ENCODE measurements at places on chromosomes 16 and 17. TPM values are rescaled to one million over a fixed set of nuclear protein-coding genes. Genes with fewer than 3 reads are reported as not detected.
A peak's percentile ranks its signal among the peaks of the same experiment; 100 is the strongest.

The CMIP gene
- 71.5 TPM for total RNA-seq

The KRTAP1-4 gene
- total RNA-seq, result not detected

The PRR35 gene
- 0.09 TPM for total RNA-seq

The PARD6A gene
- 1.2 TPM for total RNA-seq

The TBC1D28 gene
- total RNA-seq, result not detected

The ABCC12 gene
- total RNA-seq, result not detected

DNA sequence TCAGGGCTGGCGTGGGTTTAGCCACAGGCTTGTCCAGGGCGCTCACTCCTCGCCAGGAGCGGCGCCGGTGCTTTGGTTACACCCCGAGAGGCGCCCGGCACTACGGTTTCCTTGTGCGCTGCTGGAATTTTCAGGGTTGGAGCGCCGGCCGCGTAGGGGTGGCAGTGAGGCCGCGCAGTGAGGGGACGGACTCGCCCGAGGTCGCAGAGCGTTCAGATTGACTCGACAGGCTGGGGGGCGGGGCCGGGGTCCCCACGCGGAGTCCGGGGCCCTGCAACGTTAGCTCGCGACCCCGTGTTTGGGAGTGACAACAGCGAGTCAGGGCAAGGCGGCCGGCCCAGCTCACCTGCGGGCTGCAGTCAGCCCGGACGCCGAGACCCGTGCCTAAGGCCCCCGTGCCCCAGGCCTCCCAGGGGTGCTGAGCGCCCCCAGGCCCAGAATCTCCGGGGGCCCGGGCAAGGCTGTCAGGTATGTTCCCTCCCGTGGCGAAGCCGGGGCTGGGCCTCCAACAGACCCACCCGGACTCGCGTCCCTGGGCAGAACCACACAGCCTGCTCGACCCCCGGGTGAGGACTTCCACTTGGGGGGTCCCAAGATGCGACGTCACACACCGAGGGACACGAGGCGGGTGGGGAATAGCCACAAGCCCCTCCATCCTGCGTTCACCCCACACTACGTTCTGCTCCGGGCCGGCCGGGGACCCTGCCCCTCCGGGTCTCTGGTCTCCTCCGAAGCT, 1.3 kb upstream of the ACTG1 start:
- no peaks in the 10 kb centered on the region for H3K27me3 ChIP-seq
- peak overlapping the region; percentile 76 for H3K4me3 ChIP-seq
- DNase-seq, result peak; percentile 64
- peak overlapping the region; percentile 91 for H3K27ac ChIP-seq
- H3K4me1 ChIP-seq, result peaks cover 40% of the 10 kb centered on the region
- peaks cover 29% of the 10 kb centered on the region for H3K36me3 ChIP-seq

DNA sequence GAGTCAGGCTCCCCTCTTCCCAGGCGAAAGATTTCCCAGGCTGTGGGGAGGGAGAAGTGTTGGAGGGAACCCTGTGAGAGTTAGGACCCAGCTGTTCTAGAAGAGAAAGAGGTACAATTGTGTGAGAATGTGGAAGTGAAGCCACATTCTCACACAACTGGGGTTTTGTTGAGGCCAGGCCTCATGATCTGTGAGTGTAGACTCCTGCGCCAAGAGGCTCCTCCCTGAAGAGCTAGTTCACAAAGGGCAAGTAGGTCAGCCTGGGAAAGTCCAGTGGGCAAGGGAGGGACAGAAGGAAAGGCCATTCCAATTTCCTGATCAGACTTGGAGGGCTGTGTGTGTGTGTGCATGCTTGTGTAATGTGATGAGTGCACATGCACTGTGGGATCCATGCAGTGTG, 15.2 kb downstream of the CD300LF start:
- no peaks in the 10 kb centered on the region for H3K4me1 ChIP-seq

DNA sequence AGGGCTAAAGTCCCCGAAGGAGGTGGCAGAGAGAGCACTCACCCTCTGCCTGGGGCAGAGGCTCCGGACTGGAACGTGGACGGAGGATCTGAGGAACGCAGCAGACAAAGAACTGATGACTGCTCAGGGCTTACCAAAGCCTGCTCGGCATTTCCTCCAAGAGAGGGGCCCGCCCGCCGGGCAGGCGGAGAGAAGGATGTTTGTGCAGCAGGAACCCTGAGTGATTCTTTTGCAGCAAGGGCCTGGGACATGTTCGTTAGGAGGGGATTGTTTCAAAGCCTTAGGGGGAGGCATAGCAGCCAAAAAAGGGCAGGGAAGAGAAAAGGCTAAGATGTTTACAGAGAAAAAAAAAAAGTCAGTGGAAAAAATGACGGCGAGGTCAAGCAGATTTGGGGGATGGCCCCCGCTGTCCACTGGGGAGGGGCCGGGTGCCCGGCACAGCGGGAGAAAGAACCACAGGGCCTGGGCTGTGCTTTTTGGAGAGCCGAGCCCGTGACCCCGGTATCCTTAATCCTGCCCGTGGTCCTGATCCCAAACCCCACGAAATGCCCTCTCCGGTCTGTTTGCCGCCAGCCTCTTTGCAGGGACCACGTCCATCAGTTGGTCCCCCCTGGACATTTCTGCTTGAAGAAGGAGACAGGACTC, 129.3 kb downstream of the NTN1 start:
- no peak overlapping the region for H3K27ac ChIP-seq
- no peaks in the 10 kb centered on the region for H3K27me3 ChIP-seq
- peak; percentile 12 for DNase-seq
- H3K4me1 ChIP-seq, result no peaks in the 10 kb centered on the region
- no peaks in the 10 kb centered on the region for H3K36me3 ChIP-seq
- H3K4me3 ChIP-seq, result no peak overlapping the region

DNA sequence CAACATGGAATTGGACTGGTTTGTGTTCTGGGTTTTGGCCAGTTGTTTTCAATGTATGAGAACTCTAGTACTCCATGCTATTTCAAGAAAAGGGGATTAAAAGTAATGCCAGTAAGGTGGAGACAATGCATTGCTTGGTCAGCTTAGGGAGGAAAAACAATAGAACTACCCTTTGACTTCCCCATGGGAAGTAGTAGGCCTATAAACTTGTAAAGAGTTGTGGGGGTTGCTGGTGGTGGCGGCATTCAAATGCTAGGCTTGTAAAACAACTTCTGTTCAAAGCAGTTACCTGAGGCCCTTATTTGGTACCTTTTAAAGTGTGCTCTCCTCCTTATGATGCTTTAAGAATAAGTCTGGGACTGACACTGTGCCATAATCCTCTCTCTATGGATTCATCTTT, 9.4 kb downstream of the MAP3K3 start:
- peaks cover 4% of the 10 kb centered on the region for H3K36me3 ChIP-seq
- H3K27ac ChIP-seq, result no peak overlapping the region
- peaks cover 4% of the 10 kb centered on the region for H3K4me1 ChIP-seq
- H3K27me3 ChIP-seq, result no peaks in the 10 kb centered on the region
- DNase-seq, result no peak

DNA sequence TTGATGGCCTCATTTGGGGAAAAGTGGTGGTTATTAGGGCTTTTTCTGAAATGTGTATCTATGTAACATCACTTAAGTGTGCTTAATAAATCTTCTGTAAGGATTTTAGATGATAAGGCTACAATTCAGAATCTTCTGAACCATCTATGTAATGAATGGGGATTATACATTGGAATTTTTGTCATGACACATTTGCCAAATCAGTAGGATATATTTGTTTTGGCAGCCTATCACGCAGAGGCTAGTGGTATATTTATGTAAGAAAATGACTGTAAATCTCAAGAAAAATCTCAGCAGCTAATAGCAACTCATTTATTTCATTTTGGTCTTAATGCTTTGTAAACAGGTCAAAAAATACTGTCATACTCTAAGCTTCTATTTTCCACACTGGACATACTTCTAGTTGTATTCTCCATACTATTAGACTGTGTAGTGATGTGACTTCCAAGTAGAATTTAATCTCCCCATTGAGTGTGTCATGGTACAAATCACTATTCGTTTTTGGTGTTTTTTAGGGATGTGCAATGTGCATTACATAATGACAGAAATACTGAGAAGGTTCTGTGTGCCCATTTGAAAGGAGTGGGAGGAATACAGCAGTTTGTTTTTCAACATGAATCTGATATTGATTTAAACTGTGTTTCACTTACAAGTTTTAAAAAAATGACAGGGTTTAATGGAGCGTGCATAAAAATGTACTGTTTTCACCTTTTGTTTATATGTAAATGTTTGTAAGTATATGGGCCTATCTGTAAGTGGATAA, 29.2 kb downstream of the CLUH start:
- no peak overlapping the region for H3K27ac ChIP-seq
- H3K4me1 ChIP-seq, result peaks cover 13% of the 10 kb centered on the region
- no peaks in the 10 kb centered on the region for H3K27me3 ChIP-seq
- peaks cover 38% of the 10 kb centered on the region for H3K36me3 ChIP-seq

DNA sequence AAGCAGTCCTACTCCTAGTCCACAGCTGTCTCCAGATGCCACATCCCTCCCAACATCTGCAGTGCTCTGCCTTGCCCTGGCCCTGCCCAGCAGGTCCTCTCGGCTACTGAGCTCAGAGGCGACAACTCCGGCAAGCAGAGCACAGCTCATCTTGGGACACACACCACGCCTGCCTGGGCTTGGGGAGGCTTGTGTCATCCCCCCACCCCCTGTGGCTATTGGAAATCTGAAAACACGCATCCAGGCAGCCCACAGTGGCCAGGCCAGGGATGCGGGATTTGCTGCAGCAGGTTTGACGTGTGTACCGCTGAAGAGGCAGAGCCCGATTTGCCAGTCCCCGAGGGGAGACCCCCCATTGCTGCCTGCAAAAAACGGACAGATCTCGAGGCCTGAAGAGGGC, 25.4 kb downstream of the MXRA7 start:
- H3K4me1 ChIP-seq, result peaks cover 36% of the 10 kb centered on the region
- no peak for DNase-seq
- no peak overlapping the region for H3K4me3 ChIP-seq
- no peaks in the 10 kb centered on the region for H3K27me3 ChIP-seq
- H3K27ac ChIP-seq, result no peak overlapping the region

DNA sequence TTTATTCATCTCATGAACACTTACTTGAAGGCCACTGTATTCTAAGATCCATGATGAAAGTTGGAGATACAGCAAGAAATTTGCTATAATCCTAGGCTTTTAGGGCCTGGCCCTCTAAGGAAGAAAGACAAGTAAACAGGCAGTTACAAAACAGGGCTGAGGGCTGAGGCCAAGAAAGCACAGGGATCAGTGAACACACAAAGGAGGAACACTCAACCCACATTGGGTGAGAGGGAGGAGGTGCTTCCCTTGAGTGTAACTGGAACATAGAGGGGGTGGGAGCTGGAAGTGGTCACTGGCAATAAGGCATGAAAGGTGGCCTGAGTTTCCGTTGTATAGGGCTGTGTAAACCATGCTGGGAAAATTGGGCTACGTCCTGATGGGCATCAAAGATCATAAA, 112.2 kb downstream of the ZNF18 start:
- no peak overlapping the region for H3K27ac ChIP-seq
- H3K4me1 ChIP-seq, result no peaks in the 10 kb centered on the region
- H3K4me3 ChIP-seq, result no peak overlapping the region
- no peaks in the 10 kb centered on the region for H3K27me3 ChIP-seq

GRCh38 chr16:88639231-88640038, 1.1 kb downstream of the IL17C start:
- peaks cover 20% of the 10 kb centered on the region for H3K27me3 ChIP-seq
- no peak overlapping the region for H3K27ac ChIP-seq
- peaks cover 9% of the 10 kb centered on the region for H3K4me1 ChIP-seq
- no peak for DNase-seq
